Thoracic aorta (tissue), 2 donors: ENCODE measurements at places on chromosomes 13 and 19.

DNA sequence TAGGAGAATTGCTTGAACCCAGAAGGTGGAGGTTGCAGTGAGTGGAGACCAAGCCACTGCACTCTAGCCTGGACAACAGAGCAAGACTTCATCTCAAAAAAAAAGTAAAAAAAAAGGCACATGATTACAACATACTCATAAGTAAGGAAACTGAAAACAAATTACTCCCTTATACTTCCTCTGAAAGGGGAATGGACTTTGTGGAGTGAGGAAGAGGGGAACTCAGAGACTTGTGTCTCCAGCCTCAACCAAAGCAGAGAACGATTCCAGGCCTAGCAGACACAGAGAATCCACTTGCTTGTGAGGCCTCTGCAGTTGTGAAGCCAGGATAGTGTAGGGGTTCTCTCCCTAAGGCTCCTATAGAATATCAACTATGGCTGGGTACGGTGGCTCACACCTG lies 4.3 kb upstream of the LATS2 start:
- H3K4me3 ChIP-seq: no peak overlapping the region
- no peaks in the 10 kb centered on the region for H3K36me3 ChIP-seq
- DNase-seq: no peak
- H3K27me3 ChIP-seq: no peaks in the 10 kb centered on the region
- H3K4me1 ChIP-seq: no peaks in the 10 kb centered on the region

- no peak for DNase-seq
- H3K4me3 ChIP-seq: no peak overlapping the region
- no peaks in the 10 kb centered on the region for H3K27me3 ChIP-seq
- H3K27ac ChIP-seq: peak overlapping the region; percentile 60
Measured at GRCh38 chr19:19068659-19069654, 5.2 kb downstream of the SLC25A42 start.

DNA sequence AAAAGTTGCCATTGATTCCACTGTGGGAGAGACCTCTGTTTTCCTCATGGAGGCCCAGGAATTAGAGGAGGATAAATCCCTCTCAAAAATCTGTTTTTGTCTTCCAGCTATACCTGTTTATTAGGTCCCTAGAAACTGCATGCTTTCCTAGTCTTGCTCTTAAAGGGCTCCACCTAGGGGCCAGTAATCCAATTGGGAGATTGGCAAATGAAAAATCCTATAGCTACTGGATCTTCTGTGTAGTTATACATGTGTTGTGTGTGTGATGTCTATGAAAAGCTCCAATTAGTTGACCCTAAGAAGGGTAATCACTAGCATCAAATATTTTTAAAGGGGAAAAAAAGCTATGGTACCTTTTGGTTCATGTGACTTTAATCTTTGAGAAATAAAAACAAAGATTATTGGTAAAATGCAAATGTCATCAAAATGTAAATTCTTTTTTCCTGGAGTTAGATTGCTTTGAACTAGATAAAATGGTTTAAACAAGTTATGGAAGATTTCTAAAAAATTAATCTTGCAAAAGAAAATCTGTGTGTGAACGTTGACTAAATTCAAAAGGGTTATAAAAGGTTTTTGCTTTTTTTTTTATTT lies 63.4 kb upstream of the C1QTNF9B start:
- no peak overlapping the region for H3K4me3 ChIP-seq
- no peaks in the 10 kb centered on the region for H3K27me3 ChIP-seq

DNA sequence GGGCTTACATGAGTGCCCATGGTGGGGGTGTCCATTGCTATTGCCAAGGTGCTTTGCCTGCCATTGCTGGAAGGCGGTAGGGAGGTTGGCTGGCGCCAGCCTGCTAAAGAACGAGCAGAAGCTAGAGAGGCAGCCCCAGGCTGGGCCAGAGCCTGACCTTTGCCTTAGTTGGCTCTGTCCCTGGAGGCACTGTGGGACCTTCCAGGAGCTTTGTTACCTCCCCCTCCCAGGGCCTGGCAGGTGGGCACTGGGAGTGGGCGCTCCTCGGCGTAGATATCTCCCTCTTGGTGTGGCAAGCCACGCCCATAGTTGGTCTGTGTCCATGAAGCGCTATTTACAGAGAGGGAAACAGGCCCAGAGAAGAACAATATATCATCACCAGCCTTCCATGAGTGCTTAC lies 2.3 kb upstream of the SLC25A42 start:
- H3K36me3 ChIP-seq: no peaks in the 10 kb centered on the region
- no peak for DNase-seq
- no peaks in the 10 kb centered on the region for H3K27me3 ChIP-seq
- no peak overlapping the region for H3K4me3 ChIP-seq

- no peaks in the 10 kb centered on the region for H3K27me3 ChIP-seq
- no peaks in the 10 kb centered on the region for H3K36me3 ChIP-seq
- no peaks in the 10 kb centered on the region for H3K4me1 ChIP-seq
Measured at GRCh38 chr13:66218583-66218982, 1011.6 kb downstream of the PCDH9 start.

DNA sequence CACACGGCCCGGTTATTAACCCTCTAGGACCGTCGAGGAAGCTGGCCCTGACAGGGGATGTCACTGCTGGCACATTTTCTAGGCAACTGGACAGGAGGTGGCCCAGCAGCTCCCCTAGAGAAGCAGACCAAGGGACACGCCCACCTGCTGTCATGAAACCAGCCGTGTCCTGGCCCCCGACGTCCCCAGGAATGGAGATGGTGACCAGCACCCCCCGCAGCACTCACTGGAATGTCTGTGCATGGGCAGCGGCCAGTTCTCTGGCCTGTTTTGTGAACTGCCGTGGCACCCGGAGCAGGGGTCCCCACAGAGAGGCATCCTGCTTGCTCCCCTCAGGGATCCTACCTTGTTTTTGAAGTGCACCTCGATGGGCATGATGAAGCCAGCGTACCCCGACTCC lies 17.9 kb downstream of the MLLT1 start:
- H3K4me3 ChIP-seq: no peak overlapping the region
- no peak for DNase-seq
- no peak overlapping the region for H3K27ac ChIP-seq
- H3K4me1 ChIP-seq: peaks cover 19% of the 10 kb centered on the region
- H3K27me3 ChIP-seq: no peaks in the 10 kb centered on the region
- H3K36me3 ChIP-seq: peaks cover 7% of the 10 kb centered on the region

- H3K27me3 ChIP-seq: no peaks in the 10 kb centered on the region
- no peak overlapping the region for H3K4me3 ChIP-seq
- H3K36me3 ChIP-seq: peaks cover 13% of the 10 kb centered on the region
- no peak overlapping the region for H3K27ac ChIP-seq
Measured at GRCh38 chr19:45355910-45356309, 14.5 kb downstream of the ERCC2 start.

GRCh38 chr13:29562786-29563438 lies 32.6 kb downstream of the SLC7A1 start:
- H3K4me3 ChIP-seq: no peak overlapping the region
- H3K27ac ChIP-seq: no peak overlapping the region
- no peaks in the 10 kb centered on the region for H3K4me1 ChIP-seq
- H3K36me3 ChIP-seq: no peaks in the 10 kb centered on the region
- no peaks in the 10 kb centered on the region for H3K27me3 ChIP-seq

- H3K36me3 ChIP-seq: no peaks in the 10 kb centered on the region
- H3K4me1 ChIP-seq: no peaks in the 10 kb centered on the region
- H3K27me3 ChIP-seq: no peaks in the 10 kb centered on the region
- DNase-seq: no peak
- no peak overlapping the region for H3K27ac ChIP-seq
- no peak overlapping the region for H3K4me3 ChIP-seq
Measured at GRCh38 chr13:88507909-88508308, 836.7 kb downstream of the SLITRK5 start.

GRCh38 chr19:42052241-42052863 lies 17.7 kb downstream of the GRIK5 start:
- H3K27ac ChIP-seq: no peak overlapping the region
- H3K27me3 ChIP-seq: no peaks in the 10 kb centered on the region
- H3K4me3 ChIP-seq: no peak overlapping the region
- H3K36me3 ChIP-seq: peaks cover 33% of the 10 kb centered on the region
- DNase-seq: no peak

DNA sequence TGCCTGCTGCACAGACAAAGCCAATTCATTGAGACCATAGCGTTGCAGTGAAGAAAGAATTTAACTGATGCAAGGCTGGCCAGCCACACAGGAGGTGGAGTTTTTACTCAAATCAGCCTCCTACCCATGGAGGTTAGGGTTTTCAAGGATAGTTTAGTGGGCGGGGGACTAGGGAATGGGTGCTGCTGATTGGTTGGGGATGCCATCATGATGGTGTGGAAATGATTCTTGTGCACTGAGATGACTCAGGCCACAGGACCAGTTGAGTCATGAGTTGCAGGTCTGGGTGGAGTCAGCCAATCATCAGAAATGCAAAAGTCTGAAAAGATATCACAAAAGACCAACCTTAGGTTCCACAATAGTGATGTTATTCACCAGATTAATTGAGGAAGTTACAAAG lies 359.6 kb downstream of the FOXO1 start:
- no peak overlapping the region for H3K4me3 ChIP-seq
- H3K4me1 ChIP-seq: peaks cover 4% of the 10 kb centered on the region
- H3K27me3 ChIP-seq: no peaks in the 10 kb centered on the region

- DNase-seq: no peak
- no peaks in the 10 kb centered on the region for H3K36me3 ChIP-seq
- H3K27me3 ChIP-seq: peaks cover 6% of the 10 kb centered on the region
Measured at GRCh38 chr19:41192574-41193429, at the start of gene CYP2S1. Gene CYP2S1, plus strand, starts transcription at chr19:41193219. Its CDS starts 46 bp downstream, at chr19:41193265.

- H3K27me3 ChIP-seq: no peaks in the 10 kb centered on the region
- no peak overlapping the region for H3K4me3 ChIP-seq
- H3K36me3 ChIP-seq: no peaks in the 10 kb centered on the region
Measured at GRCh38 chr19:51240866-51241265, 10.0 kb upstream of the SIGLECL1 start.

DNA sequence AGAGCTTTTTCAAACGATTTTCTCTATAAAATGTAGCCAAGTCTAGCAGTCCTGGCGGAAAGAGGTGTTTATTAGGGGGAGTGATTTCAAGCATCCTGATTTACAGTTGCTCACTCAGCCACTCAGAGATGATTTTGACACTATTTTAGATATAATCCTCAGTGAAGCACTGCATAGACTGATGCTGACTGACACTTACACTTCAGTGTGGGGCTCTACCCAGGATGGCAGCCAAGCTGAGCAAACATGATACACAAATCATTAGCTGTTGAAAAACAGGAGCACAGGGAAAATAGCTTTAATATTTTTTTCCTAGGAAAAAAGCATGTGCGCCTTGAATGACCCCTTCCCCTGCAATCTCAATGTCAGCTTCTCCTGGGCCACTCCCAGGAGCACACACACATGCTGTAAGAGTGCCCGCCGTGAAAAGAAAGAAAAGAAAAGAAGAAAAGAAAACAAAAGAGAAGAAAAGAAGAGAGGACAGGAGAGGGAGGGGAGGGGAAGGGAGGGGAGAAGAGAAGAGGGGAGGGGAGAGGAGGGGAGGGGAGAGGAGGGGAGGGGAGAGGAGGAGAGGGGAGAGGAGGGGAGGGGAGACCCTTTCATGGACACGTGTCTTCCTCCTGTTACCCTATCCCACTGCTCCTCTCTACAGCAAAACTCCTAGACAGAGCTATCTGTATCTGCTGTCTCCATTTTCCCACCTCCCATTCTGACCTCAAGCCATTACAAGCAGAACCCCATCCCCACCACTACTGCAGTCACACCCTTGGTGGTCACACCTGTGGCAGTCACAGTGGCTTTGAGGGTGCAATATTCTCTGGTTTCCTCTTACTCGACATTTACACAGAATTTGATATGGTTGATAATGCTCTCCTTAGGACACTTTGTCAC lies 36.4 kb downstream of the RCBTB2 start:
- no peaks in the 10 kb centered on the region for H3K36me3 ChIP-seq
- no peak overlapping the region for H3K27ac ChIP-seq
- H3K4me1 ChIP-seq: no peaks in the 10 kb centered on the region
- H3K27me3 ChIP-seq: no peaks in the 10 kb centered on the region

DNA sequence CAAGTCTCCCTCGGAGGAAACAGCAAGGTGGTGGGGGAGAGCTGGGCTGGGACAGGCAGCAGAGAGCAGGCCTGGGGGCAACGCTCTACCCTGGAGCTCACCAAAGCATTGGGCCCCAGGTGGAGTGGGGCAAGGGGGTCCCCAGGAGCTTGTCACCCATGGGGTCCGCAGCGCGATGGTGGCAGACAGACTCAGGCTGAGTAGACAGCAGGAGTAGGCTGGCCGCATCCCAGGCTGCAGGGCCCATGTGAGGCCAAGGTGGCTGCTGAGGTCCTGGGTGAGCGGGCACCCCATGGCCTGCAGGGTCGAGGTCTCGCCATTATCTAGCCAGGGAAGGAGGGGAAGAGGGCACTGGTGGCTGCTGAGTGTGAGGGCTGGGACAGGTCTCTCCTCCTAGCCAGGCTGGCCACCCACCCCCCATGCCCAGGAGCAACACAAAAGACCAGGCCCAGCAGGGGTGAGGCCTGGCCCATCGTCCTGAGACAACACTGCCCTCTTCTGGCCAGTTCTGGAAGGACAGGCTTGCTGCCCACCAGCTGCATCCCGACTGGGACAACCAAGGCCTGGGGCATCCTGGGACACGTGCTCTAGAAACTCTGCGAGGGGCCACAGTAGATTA lies 33.1 kb downstream of the CEBPG start:
- H3K36me3 ChIP-seq: no peaks in the 10 kb centered on the region
- H3K4me1 ChIP-seq: no peaks in the 10 kb centered on the region
- peak; percentile 31 for DNase-seq
- H3K4me3 ChIP-seq: no peak overlapping the region

GRCh38 chr13:70051531-70051930 lies 56.1 kb upstream of the ATXN8OS start:
- H3K4me1 ChIP-seq: no peaks in the 10 kb centered on the region
- no peak overlapping the region for H3K4me3 ChIP-seq
- H3K27me3 ChIP-seq: no peaks in the 10 kb centered on the region

GRCh38 chr19:14149509-14149994 lies 13.2 kb upstream of the ASF1B start:
- DNase-seq: no peak
- peaks cover 28% of the 10 kb centered on the region for H3K4me1 ChIP-seq
- H3K4me3 ChIP-seq: peak overlapping the region; percentile 60
- no peaks in the 10 kb centered on the region for H3K27me3 ChIP-seq
- H3K36me3 ChIP-seq: peaks cover 4% of the 10 kb centered on the region

- H3K36me3 ChIP-seq: peaks cover 8% of the 10 kb centered on the region
- H3K27ac ChIP-seq: no peak overlapping the region
- H3K4me3 ChIP-seq: no peak overlapping the region
- no peak for DNase-seq
Measured at GRCh38 chr19:46371371-46371901, 24.5 kb downstream of the PPP5C start.

DNA sequence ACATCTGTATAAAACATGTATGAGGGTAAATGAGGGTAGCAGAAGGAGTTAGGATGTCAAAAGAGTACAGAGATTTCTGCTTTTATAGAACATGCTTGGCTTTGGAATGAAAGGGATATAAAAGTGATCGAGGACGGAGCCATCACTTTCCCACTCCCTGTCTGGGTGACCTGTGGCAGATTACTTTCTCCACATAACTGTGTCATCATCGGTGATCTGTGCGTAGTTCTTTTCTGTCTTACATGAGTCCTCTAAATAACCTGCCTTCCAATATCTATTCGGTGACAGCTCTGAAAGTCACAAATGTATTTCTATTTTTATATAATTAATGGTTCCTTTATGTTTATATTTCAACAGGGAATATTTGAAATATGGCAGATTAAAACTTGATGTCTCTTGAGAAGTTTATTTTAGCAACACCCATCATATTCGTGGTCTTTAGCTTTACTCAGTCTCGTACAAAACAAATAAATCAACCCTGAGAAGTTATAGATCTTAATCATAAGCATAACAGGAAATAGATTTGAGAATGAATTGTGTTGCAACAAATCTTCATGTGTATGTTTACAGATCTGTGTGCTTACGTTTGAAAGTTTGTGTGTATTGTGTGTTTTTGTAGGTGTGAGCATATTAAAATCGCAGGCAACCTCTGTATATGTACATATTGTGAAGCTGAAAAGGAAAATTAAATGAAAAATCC lies 1094.3 kb downstream of the EFNB2 start:
- H3K27ac ChIP-seq: no peak overlapping the region
- no peaks in the 10 kb centered on the region for H3K4me1 ChIP-seq
- no peaks in the 10 kb centered on the region for H3K36me3 ChIP-seq
- DNase-seq: no peak
- H3K4me3 ChIP-seq: no peak overlapping the region
